ENCODE measurements at places on chromosomes 3 and 15.

DNA sequence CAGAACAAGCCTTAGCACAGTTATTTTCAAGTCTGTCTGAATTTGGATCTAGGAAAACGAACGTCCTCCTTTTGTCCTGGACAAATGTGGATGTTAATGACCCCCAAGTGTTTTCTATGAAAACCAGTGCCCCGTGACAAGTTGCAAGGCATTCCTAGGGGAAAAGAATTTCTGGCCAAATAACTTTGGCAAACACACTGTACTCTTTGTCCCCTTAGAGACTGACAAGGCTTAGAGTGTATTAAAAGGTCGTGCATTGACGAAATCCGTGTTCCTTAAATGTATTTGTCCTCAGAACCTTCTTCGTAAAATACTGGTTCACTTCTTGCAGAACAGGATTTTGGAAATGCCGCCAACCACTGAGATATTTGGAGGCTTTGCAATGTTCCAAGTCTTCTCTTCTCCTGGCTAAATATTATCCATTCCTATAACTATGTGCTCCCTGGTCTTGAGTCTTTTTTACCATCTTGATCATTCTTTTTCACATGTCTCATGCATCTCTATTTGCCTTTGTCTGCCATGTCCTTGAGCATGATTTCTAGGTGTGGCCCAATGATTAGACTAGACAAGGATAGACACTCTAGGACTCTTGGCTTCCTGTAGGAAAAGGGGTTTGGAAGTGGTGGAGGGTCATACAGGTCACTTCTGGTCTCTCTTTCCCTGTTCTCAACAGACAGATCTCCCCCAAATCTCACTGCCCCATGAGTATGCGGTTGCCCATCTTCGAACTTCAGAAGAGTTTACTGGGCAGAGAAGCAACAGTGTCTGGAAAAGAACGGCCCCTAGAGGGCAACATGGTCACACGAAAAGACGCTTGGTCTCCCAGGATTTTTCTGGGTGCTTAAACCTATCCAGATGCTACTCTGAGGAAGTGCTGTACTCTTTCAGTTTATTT lies 117.5 kb downstream of the EDEM1 start:
- DNase-seq = no peak

GRCh38 chr3:186414735-186415419 lies 52.8 kb upstream of the DGKG start:
- DNase-seq = no peak

DNA sequence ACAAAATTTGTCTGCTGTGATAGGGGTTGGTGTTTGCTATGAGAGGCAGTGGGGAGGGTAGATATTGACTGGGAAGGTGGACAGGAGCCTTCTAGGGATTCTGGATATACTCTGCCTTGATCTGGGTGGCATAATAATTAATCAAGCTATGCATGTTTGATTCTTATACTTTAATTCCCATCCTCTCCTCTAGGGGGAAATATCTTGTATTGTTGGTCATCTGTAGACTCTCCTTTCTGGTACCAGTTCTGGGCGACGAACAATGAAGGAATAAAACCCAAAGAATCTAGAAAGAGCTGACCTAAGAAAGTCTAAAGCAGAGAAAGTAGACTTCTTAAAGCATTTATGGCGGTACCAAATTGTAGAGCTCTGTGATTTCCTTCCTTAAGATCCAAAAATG lies 198.2 kb upstream of the STRIT1 start:
- no peak for DNase-seq

- no peak for DNase-seq
Observed at GRCh38 chr15:37951999-37952398, 17.6 kb downstream of the TMCO5A start.

DNA sequence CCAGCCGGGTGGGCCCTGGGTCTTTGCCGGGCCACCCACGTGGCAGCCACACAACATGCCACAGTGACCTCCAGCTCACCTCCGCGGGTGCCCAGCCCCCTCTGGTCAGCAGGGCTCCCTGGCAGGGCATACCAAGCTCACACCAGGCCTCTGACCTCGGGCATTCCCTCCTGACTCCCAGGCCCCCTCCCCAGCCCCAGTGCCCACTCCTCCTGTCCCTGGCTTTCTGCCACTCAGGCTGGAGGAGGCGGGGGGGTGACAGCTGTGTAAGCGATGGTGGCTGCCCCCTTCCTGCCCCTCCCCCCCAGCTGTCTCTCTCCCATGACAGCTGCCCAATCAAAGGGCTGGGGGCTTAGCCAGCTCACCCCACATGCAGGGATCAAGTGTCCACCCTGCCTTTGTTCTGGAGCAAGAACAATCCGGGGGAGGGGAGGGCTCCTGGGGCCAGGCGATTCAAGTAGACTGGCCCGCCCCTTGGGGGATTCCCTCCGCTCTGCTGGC lies 3.3 kb downstream of the PCBP4 start:
- DNase-seq = no peak

DNA sequence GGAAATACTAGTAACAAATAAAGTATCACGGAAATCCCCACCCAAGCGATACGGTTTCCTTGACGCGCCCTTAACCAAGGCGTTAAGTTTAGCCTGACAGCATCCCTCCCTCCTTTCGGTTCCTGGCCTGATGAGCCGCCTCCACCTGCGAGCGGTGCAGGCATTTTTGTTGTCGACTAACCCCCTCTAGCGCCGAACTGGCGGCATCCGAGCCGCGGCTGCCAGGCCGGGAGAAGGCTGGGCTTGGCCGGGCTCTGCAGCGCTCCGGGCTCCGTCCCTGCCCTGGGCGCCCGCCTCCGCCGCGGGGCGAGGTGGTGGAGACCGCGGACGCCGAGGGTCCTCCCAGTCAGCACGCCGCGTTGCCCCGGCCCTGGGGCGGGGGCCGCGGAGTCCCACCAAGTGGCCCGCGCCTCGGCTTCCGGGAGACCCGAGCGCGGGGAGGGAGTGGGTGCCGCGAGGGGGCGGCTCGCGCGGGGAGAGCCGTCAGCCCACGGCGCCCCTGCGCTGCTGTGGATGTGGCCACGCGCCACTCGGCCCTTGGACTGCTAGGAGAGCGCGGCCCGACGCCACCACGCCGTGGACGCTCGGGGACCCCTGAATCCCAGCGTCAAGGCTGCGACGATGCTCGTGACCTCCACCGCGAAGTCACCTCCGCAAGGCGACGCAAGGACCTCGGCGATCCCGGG lies 1.1 kb upstream of the EPHA6 start:
- no peak for DNase-seq

GRCh38 chr3:136960838-136961836 lies 3.4 kb downstream of the IL20RB start:
- DNase-seq = no peak

GRCh38 chr3:183560607-183561006 lies 5.1 kb upstream of the KLHL6 start:
- no peak for DNase-seq

DNA sequence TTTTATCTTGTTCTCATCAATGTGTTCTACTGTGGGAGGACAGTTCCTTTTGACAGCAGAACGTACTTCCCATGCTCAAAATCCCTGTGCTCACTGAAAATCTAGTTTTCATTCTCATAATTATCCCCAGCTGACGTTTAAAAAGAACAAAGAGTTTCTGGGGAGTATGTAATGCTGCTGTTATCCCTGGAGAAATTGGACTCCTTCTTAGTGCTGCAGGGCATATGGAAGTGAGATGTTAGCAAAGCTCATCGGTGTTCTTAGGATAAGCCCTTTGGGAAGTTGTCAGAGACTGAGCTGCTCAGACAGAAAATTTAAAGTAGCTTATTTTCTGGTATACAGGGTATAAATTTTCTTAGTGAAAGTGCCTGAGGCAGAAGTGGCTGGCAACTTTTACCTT lies 66.5 kb downstream of the CDAN1 start:
- DNase-seq = no peak

- no peak for DNase-seq
Observed at GRCh38 chr3:194166682-194167479, 30.9 kb downstream of the HES1 start.

DNA sequence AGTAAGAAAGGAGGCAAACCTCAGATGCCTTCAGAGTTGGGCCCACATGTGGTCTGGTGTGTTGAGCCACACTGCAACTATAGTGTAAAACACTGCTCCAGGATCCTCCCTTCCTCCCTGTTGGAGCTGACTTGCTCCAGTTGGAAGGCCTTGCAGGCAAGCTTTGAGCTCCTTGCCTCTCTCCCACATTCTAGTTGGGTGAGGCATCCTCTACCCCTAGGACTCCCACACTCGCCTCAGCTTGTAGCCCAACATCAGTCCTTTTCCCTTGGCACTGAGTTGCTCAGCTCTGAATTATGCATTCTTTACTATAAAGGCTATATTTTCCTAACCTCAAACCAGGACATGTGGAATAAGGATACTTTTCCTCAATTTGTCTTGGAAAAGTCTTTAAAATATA lies 143.9 kb downstream of the NECTIN3 start:
- no peak for DNase-seq

GRCh38 chr15:101193120-101193644 lies 58.7 kb downstream of the CHSY1 start:
- DNase-seq = no peak

DNA sequence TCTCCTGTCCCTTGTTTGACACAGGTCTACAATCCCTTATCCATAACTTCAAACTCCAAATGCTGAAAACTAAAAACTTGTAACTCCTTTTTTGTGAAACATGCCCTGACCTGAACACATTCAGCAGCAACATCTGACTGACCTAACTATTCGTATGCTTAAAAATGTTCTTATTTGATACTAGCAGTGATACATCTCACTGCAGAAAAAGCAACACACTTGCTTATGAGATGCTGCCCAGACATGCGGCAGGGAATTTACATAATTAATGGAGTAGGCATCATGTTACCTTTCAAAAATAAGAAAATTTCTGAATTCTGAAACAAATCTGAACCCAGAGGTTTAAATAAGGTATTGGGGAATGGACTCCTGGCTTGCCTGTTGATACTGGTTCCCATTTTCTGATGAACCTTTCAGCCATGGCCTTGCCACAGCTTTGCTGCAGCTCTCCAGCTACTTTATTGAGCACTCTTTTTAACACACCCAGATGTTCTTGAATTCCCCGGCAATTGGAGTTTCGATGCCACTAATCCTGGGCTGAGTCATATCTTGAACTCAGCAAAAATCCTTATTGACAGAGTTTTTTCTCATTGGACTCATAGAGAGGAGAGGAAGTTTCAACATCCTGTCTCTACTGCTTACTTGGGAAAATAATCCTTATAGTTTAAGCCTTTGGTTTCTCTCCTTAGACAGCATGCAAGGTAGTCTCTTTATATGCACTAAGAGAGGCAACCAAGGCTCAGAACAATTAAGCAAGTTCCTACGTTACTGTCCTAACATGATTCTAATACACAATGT lies 296.6 kb upstream of the LMCD1 start:
- DNase-seq = no peak

DNA sequence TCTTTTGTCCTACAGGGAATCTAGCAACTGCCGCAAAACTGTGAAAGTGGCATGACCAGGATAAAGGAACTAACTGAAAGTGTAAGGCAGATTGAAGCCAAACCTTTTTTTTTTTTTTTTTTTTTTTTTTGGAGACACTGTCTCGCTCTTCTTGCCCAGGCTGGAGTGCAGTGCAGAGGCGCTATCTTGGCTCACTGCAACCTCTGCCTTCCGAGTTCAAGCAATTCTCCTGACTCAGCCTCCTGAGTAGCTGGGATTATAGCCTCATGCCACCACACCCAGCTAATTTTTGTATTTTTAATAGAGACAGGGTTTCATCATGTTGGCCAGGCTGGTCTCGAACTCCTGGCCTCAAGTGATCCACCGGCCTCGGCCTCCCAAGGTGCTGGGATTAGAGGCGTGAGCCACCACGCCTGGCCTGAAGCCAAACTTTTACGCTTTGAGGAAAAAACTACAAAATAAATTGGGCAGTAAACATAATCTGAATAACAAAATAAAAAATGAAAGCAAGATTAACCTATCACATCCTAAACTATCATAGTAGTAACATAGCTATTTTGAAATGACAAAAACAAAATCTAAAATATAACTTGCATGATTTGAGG lies 9.7 kb downstream of the SLTM start:
- DNase-seq = no peak

GRCh38 chr15:101194546-101195125 lies 57.2 kb downstream of the CHSY1 start:
- DNase-seq = no peak

- DNase-seq = no peak
Observed at GRCh38 chr3:16366-16765, 180.2 kb upstream of the CHL1 start.

DNA sequence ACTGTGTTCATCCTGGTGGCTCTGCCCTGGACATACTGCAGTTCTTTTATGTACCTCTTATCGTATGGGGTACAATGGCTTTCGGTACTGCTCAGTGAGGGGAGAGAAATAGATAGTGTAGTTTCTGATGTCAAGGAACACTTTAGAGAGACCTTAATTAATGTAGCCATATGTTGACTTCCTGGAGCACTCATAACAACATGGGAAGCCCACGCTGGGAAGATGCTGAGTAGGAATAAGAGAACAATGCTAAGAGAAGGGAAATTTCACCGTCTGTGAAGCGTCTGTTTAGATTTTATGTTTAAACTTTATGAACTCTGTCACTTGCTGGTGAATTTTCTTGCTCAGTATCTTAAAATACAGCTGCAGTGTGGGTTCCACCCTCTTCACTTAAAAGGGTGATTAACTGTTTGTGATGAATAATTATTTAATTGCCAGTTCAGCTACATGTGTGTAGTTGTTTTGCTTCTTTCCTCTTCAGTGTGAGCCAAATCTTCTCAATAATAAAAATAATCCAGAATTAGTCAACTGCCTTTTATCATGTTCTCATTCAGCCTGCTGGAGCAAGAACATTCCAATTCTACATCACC lies 373.1 kb upstream of the TPRG1 start:
- DNase-seq = no peak

DNA sequence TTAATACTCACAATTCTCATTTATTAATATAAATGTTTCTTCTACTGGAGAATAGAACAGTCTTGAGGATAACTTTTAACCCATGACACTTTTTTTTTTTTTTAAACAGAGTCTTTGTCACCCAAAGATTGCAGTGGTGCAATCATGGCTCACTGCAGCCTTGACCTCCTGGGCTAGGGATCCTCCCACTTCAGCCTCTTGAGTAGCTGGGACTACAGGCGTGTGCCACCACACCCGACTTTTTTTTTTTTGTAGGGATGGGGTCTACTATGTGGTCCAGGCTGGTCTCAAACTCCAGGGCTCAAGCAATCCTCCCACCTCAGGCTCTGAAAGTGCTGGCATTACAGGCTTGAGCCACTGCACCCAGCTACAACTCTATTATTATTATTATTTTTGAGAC lies 34.5 kb downstream of the PIK3CB start:
- no peak for DNase-seq

DNA sequence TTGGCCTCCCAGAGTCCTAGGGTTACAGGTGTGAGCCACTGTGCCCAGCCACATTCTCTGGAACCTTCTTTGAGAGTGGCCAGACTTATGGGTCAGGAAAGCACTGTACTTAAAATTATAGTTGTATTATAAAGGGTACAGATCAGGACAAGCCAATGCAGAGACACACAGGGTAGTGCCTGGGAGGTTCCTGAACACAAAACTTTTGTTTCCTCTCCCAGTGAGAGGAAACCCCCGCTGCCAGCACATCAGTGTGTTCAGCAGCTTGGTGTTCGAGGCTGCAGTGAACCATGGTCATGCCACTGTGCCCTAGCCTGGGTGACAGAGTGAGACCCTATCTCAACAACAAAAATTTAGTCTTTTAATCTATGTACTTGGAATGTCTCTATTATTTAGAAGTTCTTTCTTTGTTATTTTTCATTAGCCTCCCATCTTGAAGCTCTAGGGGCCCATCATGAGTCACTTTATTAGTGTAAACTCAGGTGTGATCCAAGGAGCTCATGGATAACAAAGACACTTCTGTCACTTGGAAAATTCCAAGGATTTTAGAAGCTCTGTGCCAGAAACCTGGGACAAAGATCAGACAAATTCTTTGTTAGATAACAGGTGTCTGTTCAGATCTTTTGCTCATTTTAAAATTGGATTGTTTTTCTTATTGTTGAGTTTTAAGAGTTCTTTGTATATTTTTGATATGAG lies 7.8 kb downstream of the BLOC1S6 start:
- DNase-seq = no peak

GRCh38 chr15:40006646-40007045 lies 32.3 kb downstream of the SRP14 start:
- DNase-seq = no peak

All from stimulated activated CD8-positive, alpha-beta memory T cell treated with anti-CD3 and anti-CD28 coated beads, Interleukin-4, amount 100 ng/mL, for 1 hour (primary cell).